ENCODE measurements at places on chromosomes 6 and 20. TPM values are rescaled to one million over a fixed set of nuclear protein-coding genes. Genes with fewer than 3 reads are reported as not detected.

Gene EFCAB8
- total RNA-seq, result not detected

Gene DYNLT2
- total RNA-seq, result 0.54 TPM

Gene FAM229B
- total RNA-seq, result 14.7 TPM

Gene CPXM1
- not detected for total RNA-seq

Gene ZNF451
- total RNA-seq, result 25.3 TPM

Gene HLA-DRA
- not detected for total RNA-seq

Gene CENPW
- 23.3 TPM for total RNA-seq

Gene HLA-DRB1
- 0.17 TPM for total RNA-seq

DNA sequence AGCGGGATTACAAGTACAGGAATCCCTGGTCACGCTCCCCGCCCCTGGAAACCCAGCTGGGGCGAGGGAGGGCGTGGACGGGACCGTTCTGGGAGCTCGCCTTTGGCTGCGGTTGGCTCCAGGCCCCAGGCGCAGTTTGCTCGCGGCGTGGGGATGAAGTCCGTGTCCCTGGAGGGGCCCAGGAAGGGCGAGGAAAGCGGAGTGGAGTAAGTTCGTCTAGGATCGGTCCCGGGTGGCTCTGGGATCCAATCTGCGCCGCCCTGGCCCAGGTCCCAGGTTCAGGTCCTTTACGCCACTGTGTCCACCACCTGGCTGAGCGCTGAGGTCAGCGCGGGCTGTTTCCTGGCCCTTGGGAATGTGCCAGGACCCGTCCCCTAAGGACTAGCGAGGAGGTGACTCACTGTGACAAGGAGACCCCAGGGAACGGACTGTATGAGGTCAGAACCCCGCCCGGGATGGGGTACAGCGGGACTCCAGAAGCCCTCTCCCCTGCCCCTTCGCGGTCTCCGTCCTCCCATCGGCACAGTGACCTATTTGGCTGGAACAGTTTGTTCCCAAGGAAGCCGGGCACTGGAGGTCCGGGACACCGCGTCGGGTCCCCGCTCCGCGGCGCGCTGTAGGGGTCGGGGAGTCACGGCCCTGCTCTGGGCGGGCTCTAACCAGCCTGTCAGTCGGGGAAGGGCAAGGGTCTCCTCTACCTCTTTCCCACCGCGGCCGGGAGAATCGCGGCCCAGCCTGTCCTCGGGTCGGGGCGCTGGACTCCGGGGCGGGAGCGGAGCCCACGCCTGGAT lies 724 bp downstream of the CDKN1A start:
- peak; percentile 66 for DNase-seq

GRCh38 chr6:11537229-11538051 lies at the start of gene TMEM170B:
Gene TMEM170B (plus strand): TSS chr6:11537749. CDS start chr6:11538278, 529 bp downstream.
- DNase-seq, result peak; percentile 95

DNA sequence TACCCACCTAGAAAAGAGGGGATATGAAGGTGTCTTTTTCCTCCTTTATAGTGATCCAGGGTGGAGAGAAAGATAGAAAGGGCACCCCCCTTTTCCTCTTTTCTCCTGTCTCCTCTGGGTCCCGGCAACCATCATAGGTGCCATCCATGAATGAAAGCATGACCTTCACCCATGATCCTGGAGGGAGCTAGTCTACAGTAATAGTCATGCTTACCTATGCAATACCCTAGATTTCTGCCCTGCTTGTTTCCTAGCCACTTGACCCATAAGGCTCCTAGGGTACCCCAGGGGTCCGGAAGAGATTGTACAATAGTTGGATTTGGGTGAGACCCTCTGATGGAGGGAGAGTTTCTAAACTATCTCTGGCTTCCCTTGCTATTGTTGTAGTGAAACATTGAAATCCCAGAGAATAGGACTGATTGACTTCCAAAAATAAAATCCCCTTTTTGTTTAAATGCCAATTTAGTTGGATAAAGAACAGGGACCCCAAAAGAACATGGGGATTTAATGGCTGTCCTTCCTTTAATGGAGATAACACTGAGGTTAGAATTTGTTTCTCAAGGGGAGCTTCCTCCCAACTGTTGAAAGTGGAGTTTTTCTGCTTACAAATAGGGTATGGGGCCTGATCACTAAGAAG lies 366.8 kb upstream of the KHDRBS2 start:
- DNase-seq, result peak; percentile 10

- no peak for DNase-seq
Measured at GRCh38 chr6:71171497-71172070, 117.0 kb upstream of the OGFRL1 start.

- DNase-seq, result no peak
Measured at GRCh38 chr6:70180901-70181599, 121.8 kb downstream of the COL9A1 start.

DNA sequence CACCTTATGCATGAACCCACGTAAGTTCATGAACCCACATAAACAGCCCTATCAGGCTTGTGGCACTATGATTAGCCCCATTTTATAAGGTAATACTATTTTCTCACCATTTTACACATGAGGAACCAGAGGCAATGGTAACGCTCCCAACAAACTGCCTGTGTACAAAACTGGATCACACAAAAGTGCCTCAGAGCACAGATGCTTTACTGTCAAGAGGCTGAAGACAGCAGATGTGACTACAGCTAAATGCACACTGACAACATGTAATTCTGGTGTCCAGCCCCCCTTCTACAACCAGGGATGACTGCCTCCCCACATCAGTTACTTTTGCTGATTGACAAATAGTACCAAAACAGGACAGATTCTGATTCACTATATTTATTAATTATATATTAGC lies 69.6 kb downstream of the GMDS start:
- no peak for DNase-seq

GRCh38 chr6:71404145-71404966 lies 115.7 kb downstream of the OGFRL1 start:
- DNase-seq, result peak; percentile 96

DNA sequence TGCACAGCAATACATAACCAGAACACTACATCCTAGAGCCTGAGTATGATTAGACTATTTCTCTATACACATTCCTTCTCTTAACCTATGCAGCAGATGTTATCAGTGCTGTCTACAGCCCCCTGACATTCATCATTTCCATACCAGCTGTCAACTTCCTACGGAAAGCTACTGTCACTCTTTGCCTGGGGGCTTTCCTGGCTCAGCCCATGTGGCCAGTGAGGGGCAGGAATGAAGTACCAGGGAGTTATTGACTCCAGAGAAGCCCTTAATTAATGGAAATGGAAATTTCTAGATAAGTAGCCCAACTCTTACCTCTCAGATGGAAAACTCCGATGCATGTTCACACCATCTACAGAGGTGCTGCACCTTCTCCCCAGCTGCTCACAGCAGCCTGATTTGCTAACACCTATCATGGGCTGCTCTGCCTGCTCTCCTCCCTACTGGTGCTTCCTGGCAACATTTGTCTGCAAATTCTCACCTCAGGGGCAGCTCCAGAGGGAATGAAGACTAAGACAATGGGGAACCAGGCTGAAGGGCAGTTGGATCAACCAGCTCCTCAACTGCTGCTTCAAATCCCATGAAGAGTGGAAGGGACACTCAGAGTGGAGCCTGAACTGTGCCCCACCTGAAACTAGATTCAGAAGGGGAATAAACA lies 59.6 kb downstream of the LINC00237 start:
- no peak for DNase-seq

- DNase-seq, result no peak
Measured at GRCh38 chr6:82372656-82373055, 9.0 kb downstream of the TPBG start.

DNA sequence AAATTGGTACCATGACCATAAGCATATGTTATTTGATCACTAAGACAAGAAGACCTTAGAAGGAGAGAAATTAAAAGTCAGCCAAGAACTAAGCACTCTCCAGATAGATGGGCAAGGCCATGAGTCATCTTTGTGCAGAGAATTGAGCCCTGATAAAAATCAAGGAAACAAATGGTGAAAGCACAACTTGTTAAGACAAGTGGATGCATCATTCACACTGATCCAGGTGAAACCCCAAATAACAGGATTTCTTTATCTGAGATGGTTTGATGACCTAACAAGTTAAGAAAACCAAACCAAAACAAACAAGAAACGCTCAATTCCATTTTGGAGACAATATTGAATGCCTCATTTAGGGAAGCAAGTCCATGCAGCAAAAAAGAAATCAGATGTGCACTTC lies 121.6 kb downstream of the ADAT2 start:
- DNase-seq, result peak; percentile 21

GRCh38 chr6:41635365-41635764 lies 2.9 kb upstream of the MDFI start:
- DNase-seq, result no peak

- DNase-seq, result no peak
Measured at GRCh38 chr6:148389086-148389485, 46.4 kb downstream of the SASH1 start.

- no peak for DNase-seq
Measured at GRCh38 chr6:170026751-170027646, 263.9 kb downstream of the DLL1 start.

DNA sequence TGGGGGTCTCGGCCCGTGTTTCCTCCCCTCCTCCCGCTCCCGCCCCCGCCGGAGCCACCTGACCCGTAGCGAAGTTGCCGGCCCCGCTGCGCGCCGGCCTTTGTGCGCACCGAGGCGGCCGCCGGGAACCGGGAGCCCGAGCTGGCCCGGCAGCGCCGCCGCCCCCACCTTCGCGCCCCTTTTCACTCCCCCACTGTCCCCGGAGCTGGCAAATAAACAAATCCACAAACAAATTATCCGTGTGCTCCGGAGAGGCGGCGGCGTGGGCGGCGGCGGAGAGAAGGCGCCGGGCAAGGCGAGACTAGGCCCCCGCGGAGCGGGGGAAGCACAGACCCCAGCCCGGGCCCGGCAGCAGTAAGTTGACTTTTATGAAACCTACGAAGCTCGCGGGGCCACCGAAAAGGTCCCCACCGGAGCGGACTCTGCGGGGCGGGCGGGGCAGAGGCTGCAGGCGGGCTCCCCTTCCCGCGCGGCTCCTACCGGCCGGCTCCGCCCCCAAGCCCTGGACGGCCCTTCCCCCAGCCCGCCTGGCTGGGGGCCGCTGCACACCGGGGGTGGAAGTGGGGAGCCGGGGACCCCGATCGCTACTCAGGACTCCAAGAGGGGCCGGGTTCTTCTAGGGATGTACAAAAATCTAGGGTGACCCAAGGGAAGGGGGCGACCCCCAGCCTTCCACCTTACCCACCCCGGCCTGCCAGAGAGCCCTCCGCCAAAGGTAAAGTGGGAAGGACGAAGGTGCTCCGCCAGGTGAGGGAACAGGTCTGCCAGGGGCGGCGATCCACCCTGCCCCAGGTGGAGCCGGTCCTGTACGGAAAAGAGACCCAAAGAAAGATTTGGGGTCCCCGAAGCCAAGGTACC lies 40.7 kb downstream of the YTHDF1 start:
- no peak for DNase-seq

- DNase-seq, result no peak
Measured at GRCh38 chr20:53874706-53875105, 195.7 kb downstream of the BCAS1 start.

- no peak for DNase-seq
Measured at GRCh38 chr20:45818239-45818638, 5.8 kb downstream of the UBE2C start.

DNA sequence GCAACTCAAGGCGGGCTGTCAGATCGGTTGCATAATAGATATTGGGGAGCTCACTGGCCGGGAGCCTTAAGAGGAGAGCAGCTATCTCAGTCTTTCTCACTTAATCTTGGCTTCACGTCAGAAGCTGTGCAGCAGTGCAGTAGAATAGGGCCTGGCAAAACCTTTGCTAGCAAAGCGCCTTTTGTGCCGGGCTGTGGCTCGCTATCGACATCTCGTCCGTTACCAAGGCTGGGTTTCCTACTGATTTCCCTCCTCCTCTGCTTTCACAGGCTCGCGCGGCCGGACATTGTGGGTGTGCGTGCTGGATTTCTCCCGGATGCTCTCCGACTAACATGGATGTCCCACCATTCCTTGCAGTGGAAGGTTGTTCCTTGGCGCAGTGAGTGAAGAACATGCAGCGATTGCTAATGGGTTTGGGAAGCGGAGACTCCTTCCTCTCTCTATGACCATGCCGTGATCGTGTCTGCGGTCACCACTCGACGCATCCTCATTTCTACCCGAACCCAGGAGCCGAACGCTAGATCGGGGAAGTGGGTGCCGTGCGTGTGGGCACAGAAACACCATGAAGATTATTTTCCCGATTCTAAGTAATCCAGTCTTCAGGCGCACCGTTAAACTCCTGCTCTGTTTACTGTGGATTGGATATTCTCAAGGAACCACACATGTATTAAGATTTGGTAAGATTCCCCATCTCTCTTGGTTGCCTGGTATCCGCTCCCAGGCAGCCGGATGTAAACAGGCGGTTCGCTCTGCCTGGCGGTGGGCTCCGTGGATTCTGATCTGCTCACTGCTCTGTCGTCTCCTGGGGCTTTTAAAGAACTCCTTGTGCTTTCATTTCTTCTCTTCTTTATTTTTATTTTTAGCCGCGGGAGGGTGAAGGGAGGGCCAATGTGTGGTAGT lies 5.5 kb downstream of the GRIK2 start:
- DNase-seq, result no peak

- DNase-seq, result no peak
Measured at GRCh38 chr6:157198425-157199279, 124.7 kb downstream of the TMEM242 start.

GRCh38 chr6:160238761-160239751 lies 19.6 kb downstream of the SLC22A2 start:
- peak; percentile 39 for DNase-seq

DNA sequence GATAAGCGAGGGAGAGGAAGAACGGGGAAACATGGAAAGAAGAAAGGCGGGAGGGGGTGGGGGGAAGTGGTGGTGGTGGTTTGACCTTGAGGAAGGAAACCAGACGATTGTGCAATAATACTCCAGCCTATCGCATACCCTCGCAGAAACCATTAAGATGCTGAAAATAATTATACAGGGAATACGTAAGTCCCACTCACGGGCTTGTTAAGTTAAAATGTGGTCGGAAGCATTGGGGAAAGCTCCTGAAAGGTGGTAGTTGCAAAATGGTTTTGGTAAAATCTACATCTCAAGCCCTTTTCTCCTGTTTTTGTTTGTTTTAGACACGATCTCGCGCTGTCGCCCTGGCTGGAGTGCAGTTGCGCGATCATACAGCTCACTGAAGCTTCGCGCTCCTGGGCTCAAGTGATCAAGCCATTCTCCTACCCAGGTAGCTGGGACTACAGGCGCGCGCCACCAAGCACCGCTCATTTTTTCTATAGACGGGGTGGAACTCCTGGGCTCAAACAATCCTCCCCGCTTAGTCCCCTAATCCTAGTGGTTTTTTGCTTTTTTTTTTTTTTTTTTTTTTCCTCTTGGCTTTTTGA lies 128.9 kb upstream of the ZNF184 start:
- DNase-seq, result peak; percentile 84

- DNase-seq, result no peak
Measured at GRCh38 chr6:137715589-137716045, 151.4 kb upstream of the TNFAIP3 start.

Data from Caki2 (cell line).